ENCODE measurements at places on chromosomes 6 and 20. TPM values are rescaled to one million over a fixed set of nuclear protein-coding genes. Genes with fewer than 3 reads are reported as not detected.

Gene GRM1
- total RNA-seq = under 0.01 TPM

Gene CCN6
- 1.5 TPM for total RNA-seq

Gene SAMD3
- total RNA-seq = not detected

Gene BPIFB2
- not detected for total RNA-seq

Gene TRIM38
- 4.5 TPM for total RNA-seq
